Lung microvascular endothelial cell (primary cell): ENCODE measurements at places on chromosomes 12 and 14.

- peak; percentile 40 for DNase-seq
Measured at GRCh38 chr14:101791919-101792572, 30.5 kb downstream of the PPP2R5C start.

DNA sequence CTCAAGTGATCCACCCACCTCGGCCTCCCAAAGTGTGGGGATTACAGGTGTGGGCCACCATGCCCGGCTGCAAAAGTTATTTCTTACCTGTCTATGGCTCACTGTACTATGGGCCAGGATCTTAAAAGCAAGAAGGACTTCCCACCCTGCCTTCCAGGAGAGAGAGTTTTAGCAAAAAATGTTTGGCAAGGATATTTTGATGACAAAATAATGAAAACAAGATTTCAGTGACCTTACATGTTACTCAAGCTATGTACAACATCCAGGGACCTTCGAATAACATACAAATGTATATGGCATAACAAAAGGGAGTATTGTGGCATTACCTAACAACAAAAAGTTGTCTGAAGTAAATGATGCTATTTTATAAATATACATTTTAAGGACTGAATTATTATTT lies 55.1 kb downstream of the ANO6 start:
- no peak for DNase-seq

GRCh38 chr12:94603434-94604365 lies 46.7 kb downstream of the TMCC3 start:
- peak; percentile 49 for DNase-seq

DNA sequence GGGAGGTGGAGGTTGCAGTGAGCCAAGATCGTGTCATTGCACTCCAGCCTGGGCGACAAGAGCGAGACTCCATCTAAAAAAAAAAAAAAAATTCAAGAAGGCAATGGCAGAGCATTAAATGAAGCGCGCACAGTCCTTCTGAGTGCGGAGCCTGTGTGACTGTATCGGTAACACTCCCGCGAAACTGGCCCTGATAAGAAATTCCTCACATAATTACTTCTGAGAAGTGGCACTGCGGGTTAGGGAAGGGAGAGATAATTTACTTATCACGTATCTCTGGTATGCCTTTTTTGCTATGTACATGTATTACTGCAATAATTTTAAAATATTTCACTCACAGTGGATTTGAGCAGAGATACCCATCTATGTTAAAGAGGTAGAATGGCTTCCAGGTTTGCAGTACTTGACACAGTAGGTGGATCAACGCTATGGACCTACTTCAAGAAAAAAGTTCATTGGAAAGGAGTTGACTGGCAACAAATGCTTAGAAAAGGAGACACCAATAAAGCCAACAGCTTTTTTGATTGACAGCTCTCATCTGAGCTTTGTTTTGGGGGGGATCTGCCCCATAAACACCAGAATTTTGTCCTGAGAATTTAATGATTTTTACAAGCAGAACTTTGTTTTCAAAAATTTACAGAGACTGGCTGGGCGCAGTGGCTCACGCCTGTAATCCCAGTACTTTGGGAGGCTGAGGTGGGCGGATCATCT lies 29.2 kb upstream of the SPTLC2 start:
- no peak for DNase-seq

DNA sequence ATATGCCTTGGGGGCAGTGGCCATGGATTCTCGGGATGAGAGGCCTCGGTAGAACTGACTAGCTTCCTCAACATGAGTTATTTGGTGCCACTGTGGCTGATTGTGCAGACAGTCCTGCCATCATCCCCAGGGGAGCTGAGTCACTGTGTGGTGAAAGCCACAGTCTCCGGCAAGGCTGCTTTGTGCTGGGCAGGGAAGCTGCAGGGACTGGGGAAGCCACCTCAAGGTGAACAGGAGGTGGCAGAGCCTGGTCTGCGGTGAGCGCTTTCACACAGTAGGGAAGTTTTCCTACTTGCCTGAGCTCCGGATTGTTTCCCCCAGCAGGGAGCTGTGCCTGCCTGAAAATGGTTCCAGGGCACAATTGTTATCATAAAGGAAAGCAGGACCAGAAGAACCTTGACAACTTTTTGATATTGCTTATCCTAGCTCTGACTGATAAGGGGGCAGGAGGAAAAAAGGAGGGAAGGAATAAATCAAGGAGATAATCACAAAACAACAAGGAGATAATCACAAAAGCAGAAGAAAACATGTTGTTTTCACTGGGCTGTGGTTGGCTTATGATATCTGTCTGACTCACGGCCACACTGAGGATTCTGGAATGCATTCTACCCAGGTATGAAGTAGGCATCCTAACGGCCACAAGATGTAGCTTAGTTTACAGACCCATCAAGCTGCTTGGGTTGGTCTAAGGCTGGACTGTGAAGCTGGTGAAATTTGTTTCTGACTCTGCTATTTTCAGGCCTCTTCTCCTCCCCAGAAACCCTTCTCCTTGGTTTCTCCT lies 32.2 kb upstream of the GNG2 start:
- DNase-seq: no peak

GRCh38 chr14:77024171-77024691 lies 4.3 kb downstream of the IRF2BPL start:
- peak; percentile 11 for DNase-seq

DNA sequence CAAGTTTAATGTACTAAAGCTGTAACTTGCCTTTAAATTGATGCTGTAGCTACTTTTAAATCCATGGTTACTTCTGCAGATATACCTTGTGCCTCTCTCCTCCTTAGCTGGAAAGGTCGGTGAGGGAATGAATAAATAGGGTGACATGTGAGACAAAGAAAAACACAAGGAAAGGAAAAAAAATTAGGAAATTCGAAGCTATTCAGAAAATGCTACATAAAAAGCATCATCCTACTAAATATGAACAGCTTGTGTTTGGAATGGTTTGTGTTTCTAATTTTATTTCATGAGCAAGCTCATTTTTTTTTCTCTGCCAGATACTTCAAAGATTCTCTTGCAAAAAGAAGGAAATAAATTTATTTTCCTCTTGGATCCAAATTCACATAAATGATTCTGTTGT lies 186.3 kb upstream of the NUDT4 start:
- no peak for DNase-seq

- no peak for DNase-seq
Measured at GRCh38 chr14:75559451-75560222, 18.8 kb upstream of the FLVCR2 start.

DNA sequence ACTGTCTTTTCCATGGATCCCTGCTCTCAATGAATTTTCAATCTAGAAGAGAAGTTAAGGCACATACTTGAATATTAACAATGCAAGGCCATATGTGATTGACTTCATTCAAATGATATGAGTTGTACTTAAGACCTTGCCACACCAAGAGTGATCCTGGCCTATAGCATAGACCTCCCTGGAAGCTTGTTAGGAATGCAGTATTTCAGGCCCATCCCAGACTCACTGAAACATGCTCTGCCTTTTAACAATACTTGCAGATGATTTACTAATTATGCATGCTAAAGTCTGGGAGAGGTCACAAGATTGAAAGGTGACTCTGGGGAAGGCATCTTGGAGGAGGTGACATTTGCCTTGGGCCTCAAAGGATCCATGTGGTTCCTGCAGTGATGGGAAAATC lies 43.2 kb downstream of the RFX4 start:
- DNase-seq: no peak

DNA sequence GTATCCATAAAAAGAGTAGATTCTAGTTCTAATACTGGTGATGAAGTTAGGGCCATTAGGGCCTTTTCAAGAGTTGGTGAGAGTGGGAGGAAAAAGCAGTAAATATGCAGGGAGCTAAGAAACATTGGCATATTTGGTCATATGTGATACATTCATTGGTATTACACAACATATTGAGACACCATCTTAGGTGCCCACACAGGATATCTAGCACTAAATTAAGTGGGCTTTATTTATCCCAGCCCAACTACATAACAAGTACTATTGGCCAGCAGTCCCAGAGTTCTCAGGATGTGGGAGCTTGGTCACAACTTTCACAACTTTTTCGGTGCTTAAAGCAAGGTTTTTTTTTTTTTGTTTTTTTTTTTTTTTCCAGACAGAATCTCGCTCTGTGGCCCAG lies 2.0 kb upstream of the ING4 start:
- DNase-seq: no peak

GRCh38 chr12:97983796-97984195 lies 521.2 kb downstream of the RMST start:
- no peak for DNase-seq

DNA sequence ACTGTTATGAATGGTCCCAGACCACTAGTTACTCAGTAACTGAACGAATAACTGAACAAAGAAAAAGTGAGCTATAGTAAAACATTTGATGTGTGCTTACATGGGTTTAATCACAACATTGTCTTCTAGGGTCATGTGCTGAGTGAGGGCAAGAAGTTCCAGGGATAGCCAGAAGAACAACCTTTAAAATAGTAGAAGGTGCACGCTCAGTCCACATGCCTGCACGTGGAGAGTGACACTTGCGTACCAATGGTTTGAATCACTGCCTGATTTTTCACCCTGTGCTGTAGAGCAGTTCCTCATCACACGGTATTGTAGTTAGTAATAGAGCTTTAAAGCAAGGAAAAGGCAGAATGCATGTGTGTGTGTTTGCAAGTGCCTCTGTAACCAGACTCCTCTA lies 224.2 kb downstream of the EGLN3 start:
- no peak for DNase-seq

DNA sequence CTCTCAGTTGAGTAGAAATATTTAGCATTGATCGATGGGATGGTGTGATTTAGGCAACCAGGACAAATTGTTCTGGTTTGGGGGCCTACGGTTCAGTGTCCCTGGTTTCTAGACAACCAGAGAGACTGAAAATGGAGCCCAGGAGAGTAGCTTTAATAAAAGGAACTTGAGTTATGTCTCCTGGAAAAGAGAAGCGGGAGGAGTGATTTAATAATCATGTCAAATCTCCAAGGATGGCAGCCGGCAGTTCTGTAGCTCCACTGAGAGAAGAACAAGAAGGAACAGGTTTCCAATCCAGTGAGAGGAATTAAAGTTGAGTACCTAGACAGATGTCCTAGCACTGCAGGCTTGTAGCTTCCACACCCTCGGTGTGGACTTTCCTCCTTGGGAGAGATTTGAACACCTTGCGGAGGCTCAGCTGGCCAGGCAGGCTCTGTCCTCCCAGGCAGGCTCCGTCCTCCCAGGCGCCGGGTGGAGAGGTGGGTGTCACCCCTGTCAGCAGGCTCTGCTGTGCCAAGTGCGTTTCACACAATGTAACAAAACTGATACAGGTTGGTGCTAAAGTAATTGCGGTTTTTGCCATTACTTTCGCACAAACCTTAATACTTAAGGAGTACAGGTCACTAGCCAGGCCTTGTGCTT lies 45.9 kb downstream of the SLC6A12 start:
- DNase-seq: no peak

GRCh38 chr12:102401087-102401486 lies 79.3 kb downstream of the IGF1 start:
- no peak for DNase-seq

- DNase-seq: no peak
Measured at GRCh38 chr12:94353130-94353529, 106.5 kb downstream of the CEP83 start.

DNA sequence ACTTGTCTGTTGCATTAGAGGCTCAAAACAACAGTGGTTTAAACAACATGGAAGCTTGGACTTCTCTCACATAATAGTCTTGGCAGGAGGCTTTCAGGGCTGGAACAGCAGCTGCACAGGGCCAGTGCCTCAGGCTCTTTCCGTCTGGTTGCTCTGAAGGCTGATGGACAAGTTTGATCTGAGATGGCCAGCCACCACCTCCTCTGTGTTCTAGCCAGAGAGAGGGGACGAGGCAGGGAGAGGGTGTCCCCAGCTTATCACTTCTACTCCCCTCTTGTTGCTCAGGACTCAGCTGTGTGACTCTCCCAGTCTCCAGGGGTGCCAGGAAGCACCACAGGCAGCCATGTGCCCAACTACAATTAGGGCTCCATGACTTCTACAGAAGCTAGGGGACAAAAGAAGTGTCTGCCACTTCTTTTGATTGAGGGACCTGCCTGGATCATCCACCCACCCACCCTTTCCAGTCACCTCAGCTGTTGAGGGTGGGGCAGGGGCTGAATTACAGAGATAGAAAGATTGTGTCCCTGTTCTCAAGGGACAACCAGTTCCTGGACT lies 46.6 kb downstream of the SMIM41 start:
- no peak for DNase-seq

- peak; percentile 22 for DNase-seq
Measured at GRCh38 chr12:89247541-89247942, 104.8 kb downstream of the DUSP6 start.

DNA sequence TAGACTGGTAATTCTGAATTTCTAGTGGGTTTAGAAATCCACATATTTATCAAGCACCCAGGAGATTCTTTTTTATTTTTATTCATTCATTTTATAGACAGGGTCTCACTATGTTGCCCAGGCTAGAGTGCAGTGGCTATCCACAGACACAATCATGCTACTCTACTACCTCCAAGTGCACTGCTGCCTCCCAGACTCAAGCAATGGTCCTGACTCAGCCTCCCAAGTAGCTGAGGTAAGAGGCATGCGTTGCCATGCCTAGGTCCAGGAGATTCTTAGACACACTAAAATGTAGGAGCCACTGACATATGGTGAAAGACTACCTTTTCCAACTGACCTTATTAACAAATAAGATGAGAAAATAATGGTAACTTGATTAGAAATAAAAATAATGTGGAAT lies 38.9 kb downstream of the KIF21A start:
- no peak for DNase-seq

GRCh38 chr14:47269756-47270492 lies 405.5 kb downstream of the MDGA2 start:
- DNase-seq: no peak

GRCh38 chr14:66288511-66288910 lies 197.7 kb upstream of the CCDC196 start:
- no peak for DNase-seq

DNA sequence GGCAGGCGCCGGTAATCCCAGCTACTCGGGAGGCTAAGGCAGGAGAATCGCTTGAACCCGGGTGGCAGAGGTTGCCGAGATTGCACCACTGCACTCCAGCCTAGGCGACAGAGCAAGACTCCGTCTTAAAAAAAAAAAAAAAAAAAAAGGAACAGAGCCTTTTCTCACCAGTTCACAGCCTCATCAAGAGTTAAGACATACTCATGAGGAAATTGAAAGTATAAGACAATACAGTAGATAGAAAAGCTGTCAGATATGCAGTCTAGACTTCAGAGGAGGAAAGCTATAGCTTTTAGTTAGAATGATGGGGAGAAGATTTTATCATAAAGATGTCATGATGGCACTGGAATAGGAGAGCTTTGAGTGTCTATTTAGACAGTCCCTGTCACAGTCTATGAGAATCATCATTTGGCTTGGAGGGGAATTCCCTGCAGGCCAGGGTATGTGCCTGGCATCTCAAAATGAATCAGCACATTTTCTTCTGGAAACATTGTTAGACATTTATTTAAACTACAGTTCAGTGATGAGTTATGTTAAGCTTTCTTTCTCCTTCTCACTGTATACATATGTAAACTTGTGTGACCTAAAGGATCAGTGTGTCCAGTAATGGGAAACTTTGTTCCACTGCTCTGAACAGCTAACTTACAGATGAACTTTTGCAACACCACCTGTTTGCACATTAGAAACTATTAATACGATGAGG lies 2.9 kb upstream of the RAB35 start:
- DNase-seq: no peak

DNA sequence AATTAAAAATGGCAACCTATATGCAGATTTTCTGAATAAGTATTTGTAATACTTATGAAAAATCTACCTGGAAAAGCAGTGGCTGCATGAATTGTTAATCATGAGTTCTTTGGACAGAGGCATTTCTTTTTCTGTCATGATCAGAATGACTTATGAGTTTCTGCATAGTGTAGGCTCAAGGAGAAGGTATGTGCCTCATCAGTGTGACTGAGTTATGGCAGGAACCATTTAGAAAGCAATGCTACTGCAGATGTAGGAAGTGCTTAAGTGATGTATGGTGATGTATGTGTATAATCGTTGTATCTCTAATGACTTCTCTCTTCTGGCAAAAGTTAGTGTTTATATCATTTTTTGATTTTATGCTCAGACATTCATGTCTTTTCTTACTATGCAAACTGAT lies 816.4 kb upstream of the FBXO33 start:
- DNase-seq: no peak
